Left ventricle myocardium inferior (tissue), 1 donor: ENCODE measurements at places on chromosomes 16 and 17. TPM values are rescaled to one million over a fixed set of nuclear protein-coding genes. Genes with fewer than 3 reads are reported as not detected.

CSH1 gene
- not detected for total RNA-seq

- DNase-seq: no peak
Observed at GRCh38 chr17:56292010-56292409, 138.7 kb downstream of the ANKFN1 start.

- DNase-seq: no peak
Observed at GRCh38 chr16:68005211-68005610, 5.9 kb upstream of the DPEP2 start.

- DNase-seq: no peak
Observed at GRCh38 chr16:70250748-70251628, 752 bp downstream of the EXOSC6 start.

GRCh38 chr17:82231312-82231561, 2.4 kb downstream of the SLC16A3 start:
- DNase-seq: no peak

GRCh38 chr17:32590974-32591373, 104.2 kb downstream of the CDK5R1 start:
- DNase-seq: no peak

DNA sequence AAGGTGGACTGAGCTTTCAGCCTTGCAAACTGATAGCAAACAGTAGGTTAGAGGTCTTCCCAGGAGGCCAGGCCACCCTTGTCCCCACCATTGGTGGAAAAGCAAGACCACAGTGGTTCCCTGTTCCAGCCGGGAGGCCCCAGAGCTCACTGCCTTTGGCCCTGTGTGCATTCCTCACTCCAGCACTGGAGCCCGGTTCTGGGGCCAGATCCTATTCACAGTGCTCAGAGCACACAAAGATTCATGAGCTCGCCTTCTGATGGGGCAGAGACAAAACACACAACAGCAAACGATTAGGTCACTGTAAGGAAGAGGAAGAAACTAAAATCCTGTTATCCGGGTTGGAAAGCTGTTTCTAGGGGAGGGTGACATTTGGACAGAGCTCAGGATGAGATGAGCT, 5.6 kb upstream of the PGS1 start:
- DNase-seq: no peak

KRTAP2-2 gene
- not detected for total RNA-seq

- DNase-seq: no peak
Observed at GRCh38 chr17:13182854-13183253, 165.0 kb upstream of the ELAC2 start.

HID1 gene
- 7.2 TPM for total RNA-seq

BLTP2 gene
- 71.3 TPM for total RNA-seq

DNA sequence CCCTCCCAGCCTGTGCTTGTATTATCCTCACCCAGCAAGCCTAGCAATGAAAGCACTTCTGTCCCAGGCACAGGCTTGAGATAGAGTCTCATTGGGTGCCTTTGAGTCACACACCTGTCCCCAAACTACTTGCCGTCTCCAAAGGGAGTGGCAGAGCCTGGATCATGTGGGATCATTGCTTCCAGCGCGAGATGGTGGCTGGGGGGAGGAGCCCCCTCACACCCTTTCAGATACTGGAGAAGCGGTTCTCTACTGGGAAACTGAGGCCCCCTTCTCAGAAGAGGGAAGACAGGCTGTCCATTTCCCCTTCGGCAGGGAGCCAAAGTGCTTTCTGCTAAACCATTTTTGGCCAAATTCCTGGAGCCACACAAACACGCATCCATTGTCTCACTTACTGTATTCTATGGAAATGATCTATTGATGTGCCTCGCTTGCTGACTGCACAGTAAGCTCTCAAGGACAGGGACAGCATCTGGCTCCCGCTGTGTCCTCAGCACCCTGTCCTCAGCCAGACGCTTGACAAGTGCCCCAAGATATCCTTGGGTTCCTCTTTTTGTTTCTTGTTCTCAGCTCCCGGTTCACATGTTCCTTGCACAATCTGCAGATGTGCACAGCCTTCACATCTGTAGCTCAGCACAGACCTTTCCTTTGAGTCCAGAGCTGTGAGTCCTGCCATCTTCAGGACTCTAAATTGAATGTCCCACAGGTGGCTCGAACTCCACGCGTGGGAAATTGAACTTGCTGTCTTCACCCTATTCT, 26.0 kb upstream of the DLX3 start:
- no peak for DNase-seq

PRR11 gene
- total RNA-seq: 1.5 TPM

SLC35B1 gene
- 53.4 TPM for total RNA-seq

DNA sequence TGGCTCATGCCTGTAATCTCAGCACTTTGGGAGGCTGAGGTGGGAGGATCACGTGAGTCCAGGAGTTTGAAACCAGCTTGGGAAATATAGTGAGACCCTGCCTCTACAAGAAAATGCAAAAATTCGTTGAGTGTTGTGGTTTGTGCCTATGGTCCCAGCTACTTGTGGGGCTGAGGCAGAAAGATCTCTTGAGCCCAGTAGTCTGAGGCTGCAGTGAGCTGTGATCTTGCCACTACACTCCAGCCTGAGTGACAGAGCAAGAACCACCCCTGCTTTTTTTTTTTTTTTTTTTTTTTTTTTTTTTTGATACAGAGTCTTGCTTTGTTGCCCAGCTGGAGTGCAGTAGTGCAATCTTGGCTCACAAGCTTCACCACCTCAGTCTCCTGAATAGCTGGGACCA, 34.0 kb downstream of the ITGB3 start:
- DNase-seq: no peak

DNA sequence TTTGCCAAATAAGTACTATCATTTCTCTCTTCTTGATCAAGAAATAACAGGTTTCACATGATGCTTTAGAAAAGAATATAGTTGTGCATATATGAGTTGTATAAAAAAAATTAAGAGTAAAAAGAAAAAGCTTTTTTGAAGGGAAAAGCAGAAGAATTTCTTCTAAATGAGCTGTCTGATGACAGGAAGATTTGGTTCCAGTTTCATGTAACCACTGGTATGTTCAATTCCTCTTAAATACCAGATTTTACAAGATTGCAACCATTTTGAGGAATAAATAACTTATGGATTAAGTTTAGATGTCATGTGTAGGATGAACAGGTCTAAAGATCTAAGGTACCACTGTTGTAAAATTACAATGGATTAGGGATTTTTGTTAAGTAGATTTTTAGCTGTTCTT, 45.0 kb downstream of the VMP1 start:
- no peak for DNase-seq

OSGIN1 gene
- 12.5 TPM for total RNA-seq

DNA sequence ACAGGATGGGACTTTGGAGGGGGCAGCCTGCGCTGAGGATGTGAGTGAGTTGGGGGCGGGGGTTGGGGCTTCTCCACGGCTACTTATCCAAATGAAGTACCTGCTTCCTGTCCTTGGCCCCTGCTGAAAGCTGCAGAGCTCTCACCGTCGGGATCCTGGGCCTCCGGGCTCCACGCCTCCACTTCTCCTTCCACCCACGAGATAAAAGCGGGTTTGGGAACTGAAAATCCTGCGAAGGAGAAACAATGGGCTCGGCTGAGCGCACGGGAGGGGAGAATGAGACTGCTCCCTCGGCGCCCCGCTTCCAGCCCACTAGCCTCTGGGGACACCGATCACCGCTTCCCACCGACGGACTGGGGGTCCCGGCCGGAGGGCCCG, 486 bp downstream of the ZNF785 start:
- no peak for DNase-seq

DPEP2 gene
- total RNA-seq: 0.99 TPM

TBX6 gene
- total RNA-seq: 1.0 TPM

PITPNM3 gene
- total RNA-seq: 0.36 TPM

- no peak for DNase-seq
Observed at GRCh38 chr17:49259663-49260010, 29.1 kb upstream of the PHOSPHO1 start.

DNA sequence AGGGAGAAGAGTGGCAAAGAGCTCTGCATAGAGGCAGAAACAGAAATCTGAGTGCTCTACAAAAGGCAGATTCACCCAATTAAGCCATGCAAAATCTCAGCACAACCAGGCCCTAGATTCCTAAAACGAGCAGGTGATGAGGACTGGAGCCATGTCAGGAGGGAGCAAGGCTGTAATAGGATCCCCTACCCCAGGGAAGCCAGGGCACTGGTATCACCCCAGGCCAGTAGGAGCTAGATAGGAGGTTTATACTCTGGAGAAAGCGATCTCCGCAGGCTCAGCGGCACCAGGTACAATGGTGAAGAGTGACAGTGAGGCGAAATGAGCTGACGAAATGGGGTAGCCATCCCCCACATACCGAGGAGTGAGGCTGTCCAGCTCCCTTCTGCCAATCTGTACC, 171.5 kb downstream of the PARN start:
- no peak for DNase-seq

ICAM2 gene
- 28.2 TPM for total RNA-seq

C1QTNF8 gene
- not detected for total RNA-seq

DNA sequence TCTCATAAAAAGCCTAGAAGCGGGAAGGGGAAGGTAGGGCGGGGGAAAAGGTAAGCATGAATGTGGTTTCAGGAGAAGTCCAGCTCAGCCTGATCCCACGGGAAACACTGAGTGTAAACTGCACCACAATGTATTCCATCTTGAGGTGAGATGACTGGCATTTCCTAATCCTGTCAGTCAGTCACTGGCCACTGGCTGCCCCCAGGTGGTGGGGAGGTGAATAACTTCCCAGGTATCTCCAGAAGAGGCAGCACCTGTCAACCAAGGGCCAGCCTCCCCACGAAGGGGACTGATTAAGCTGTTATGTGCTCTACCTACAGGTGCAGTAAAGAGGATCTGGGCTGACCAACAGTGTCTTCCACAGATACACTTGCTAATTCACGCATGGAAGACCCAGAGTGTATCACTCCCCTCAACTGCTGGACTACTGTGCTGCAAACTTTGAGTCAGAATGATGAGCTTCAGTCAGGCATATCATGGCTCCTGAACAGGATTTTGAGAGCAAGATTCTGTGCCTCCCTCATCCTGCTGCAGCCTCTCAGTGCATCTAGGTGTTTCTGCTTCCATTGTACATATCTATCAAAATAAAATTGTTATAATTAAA, 108.5 kb upstream of the CCL2 start:
- peak; percentile 48 for DNase-seq

SLFN12L gene
- 0.25 TPM for total RNA-seq

GRCh38 chr17:64129765-64130558, at the start of gene ERN1:
Gene ERN1, minus strand, starts transcription at chr17:64130144. Its CDS starts 115 bp downstream, at chr17:64130029.
- DNase-seq: peak; percentile 95

CTRB2 gene
- not detected for total RNA-seq

- no peak for DNase-seq
Observed at GRCh38 chr17:9324864-9325263, 250.8 kb downstream of the STX8 start.

PIRT gene
- not detected for total RNA-seq

DNA sequence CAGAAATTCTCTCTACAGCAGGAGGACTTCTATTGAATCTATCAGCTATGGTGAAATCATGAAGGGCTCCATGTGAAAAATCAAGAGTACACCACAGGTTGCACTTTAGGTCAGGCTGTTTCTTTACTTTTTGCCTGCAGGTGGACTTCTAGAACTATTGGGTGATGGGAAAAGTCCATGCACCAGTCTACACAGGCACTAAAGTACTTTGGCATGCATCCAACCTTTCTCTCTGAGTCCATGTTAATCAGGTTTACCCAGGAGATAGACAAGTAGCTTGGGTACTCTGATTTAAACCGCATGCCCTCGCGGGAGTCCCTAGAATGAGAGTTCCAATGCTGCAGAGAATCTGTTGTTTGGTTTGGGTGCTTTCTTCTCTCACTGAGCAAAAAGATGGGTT, 9.1 kb upstream of the ANKFN1 start:
- no peak for DNase-seq

CCL14 gene
- 8.8 TPM for total RNA-seq

KCNJ2 gene
- 44.8 TPM for total RNA-seq

DNA sequence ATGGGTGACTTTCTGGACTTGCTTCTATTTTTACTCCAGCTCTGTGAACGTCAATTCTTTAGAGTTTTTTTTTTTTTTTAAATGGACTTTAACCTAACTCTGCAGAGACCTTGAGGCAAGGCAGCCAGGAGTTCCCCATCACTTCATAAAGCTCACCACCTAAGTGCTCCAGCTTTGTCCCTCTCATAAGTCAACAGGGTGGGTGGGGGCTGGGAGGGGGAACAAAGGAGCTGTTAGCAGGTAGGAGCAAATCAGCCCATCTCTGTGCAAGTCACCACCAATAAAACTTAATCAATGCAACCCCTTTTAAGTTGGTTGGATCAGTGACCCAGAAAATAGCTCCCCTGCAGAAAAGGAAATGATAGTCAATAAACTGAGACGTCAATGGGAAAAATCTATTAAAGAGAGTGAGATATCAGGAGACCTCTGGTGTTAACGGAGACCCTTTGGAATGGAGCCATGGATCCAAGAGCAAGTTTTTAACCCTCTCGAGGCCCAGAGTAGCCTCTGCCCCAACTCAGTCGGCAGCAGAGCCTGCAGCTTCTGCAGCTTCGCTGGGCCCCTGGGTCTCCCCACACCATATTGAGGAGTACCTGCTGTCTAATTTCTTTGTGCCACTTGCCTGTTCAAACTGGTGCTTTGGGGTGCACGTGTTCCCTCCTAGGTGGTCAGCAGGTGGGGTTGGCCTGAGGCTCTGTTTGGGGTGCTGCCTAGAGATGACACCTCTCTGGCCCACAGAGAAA, 27.6 kb upstream of the ETV4 start:
- no peak for DNase-seq

DNA sequence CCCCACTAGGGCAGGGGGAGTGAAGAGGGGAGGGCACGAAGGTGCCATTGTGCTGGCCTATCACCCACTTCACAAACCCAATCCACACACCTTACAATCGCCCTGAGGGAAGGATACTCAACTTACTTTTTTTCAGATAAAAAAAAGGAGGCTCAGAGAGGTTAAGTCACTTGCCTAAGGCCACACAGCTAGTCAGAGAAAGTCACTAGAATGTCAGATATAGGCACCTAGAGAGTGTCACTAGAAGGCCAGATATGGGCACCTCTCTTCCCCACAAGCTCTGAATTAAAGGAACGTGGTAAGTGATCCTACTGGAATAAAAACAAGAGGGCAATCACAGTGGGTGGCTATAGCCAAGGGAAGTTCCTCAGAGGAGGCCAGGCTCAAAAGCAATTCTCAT, 204.5 kb upstream of the ASIC2 start:
- DNase-seq: no peak

GRCh38 chr16:81544700-81545271, 100.2 kb downstream of the CMIP start:
- no peak for DNase-seq

DNA sequence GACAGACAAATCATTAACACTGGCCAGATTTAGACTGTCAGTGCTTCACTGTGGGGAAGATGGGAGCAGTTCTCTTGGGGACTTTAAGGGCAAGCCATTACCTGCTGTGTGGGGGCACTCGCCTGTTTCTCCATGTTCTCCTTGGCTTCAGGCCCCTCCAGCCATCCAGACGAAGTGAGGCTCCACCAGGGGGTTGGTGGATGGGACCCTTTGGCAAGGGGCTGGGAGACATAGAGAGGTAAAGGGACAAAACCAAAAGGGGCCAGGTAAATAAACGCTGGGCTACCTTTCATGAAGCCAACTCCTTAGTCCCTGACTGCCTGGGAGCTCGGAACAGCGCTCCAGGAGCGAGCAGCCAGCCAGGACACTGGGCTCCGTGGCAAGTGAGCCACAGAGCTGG, 14.0 kb downstream of the TBX4 start:
- DNase-seq: no peak
